Cardiac fibroblast (primary cell): ENCODE measurements at places on chromosomes 12 and 14.

DNA sequence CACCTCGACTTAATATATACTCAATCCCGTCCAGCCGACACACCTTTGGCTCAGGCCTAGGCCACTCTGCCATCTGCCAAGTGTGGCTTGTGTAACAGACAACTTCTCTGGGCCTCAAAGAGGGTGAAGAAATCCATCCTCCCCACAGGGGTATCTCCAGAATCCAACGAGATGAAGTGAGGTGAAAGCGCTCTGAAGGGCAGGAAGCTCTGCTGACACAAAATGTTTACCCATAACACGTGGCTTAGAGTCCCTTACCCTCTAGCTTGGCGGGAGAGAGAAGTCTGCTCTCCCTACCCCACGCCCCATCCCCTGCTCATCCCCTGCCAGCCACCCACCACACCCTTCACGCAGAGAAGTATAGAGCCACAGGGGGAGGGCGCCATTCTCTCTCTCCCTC, 13.0 kb downstream of the ZBTB39 start:
- DNase-seq = no peak

- no peak for DNase-seq
Observed at GRCh38 chr12:124021007-124021406, 48.0 kb downstream of the ZNF664 start.

- DNase-seq = no peak
Observed at GRCh38 chr12:75101781-75102180, 107.9 kb downstream of the KCNC2 start.

GRCh38 chr12:26621932-26622331, 211.1 kb downstream of the ITPR2 start:
- no peak for DNase-seq

DNA sequence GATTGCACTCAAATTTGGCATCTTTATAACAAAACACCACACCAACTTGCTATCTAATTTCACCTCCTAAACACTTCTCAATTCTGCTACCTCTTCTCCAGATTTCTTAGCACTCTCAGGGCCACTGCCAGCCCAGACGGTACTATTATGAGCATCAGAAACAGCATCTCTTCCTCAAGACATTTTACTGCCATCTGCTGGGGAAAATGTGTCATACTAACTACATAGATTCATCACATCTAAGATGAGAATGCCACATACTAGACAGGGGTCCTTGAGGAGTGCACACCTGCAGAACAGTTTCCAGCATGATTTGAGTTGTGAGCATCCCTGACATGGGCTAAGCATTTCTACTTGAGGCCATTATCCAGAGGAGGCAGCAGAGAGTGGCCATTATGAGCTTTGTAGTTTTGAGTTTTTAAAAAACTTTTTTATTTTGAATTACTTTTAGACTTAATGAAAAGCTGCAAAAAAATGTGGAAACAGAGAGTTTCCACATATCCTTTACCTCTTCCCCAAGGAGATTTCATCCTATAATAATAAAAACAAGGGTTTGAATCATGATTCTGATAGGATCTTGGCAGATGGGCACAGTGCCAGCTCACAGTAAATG, 15.1 kb upstream of the GRIP1 start:
- peak; percentile 80 for DNase-seq

GRCh38 chr14:92794547-92794941, 439 bp downstream of the GOLGA5 start:
- DNase-seq = peak; percentile 28

DNA sequence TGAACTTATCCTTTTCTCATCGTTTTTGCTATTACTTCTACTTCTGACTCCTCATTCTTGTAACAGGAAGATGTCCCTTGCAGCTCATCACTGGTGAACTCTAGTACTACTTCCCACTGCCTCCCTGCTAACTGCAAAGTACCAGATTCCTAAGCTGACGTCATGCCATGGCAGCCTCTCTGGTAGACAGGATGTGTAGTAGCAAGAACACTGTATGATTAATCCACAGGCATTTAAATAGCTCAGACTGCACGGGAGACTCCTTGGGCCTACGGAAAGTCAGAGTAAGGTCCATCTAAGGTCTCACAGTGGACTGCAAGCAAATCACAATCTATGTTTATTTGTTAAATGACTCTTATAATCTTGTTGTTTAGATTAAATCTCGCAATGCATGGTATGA, 43.5 kb downstream of the DNAI7 start:
- DNase-seq = peak; percentile 94

DNA sequence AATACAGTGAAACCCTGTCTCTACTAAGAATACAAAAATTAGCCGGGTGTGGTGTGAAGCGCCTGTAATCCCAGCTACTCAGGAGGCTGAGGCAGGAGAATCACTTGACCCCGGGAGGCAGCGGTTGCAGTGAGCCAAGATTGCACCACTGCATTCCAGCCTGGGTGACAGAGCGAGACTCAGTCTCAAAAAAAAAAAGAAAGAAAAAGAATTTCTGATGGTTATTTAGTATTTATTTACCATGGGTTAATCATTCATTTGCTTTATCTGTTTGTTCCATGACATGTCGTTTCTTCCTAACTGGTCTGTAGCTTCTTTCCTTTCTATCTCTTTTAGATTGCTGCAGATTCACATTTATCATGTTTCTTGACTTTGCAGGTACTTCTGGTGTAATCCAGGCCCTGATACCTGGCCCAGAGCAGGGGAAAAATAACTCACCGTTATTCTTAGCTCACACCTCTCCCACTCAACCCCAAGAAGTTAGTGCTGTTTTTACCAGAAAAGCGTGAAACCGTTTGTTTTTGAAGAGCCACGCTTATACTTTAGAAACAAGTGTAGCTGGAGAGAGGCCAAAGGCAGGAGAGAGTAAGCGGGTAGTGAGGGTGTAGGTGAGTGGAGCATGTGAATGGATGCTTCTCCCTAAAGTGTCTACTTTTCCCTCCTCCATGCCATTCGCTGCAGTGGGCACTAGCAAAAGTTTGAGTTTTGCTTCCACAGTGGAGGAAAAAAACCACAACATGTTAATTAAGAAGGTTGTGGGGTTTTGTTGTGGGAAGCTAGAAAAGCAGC, 45.4 kb downstream of the SRGAP1 start:
- no peak for DNase-seq

GRCh38 chr12:108432423-108433121, 82.5 kb upstream of the FICD start:
- no peak for DNase-seq

GRCh38 chr12:81257947-81258551, 180.2 kb downstream of the ACSS3 start:
- peak; percentile 71 for DNase-seq

DNA sequence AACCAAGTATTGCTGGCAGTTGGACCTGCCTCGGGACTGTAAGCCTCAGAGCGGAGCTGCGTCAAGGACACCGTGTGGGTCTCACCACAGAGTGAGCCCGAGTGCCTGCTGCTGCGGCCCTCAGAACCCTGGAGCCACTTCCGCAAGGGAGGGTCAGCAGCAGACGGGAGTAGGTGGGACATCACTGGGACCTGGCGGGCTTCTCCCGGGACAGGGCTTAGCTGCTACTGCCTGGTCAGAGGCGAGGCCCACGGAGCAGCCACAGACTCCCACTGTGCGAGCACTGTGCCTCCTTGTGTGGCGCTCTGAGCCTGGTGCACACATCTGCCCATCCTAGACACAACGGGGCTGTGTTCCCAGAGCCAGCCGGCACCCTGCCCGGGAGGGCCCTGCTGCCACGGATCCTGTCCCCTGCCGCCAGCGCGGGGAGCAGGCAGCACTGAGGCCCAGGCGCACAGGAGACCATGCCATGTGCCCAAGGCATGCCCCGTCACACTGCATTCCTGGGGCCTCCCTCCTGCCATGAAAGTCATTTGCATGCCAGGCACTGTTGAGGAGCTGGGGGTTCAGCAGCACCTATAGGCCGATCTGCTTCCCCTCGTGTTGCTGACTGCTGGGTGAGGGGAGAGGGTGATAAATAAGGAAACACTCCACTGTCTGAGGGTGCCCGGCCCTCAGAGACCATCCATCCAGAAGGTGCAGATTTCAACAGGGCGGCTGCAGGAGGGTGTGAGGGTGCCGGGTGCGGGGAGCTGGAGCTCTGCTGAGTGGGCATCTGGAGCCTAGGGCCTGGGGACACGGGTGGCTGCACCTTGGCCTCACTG, 10.0 kb downstream of the HIP1R start:
- no peak for DNase-seq
